T-helper 17 cell (primary cell): ENCODE measurements at places on chromosomes 2 and 18. TPM values are rescaled to one million over a fixed set of nuclear protein-coding genes. Genes with fewer than 3 reads are reported as not detected.

PER2 gene
- total RNA-seq = 40.7 TPM

GRCh38 chr2:40450796-40451430, 977 bp downstream of the SLC8A1 start:
- peak overlapping the region; percentile 72 for H3K4me3 ChIP-seq
- peaks cover 10% of the 10 kb centered on the region for H3K4me1 ChIP-seq
- H3K36me3 ChIP-seq = no peaks in the 10 kb centered on the region
- peaks cover 39% of the 10 kb centered on the region for H3K27me3 ChIP-seq

GRCh38 chr2:191222507-191222906, 22.7 kb upstream of the MYO1B start:
- no peaks in the 10 kb centered on the region for H3K27me3 ChIP-seq
- no peak overlapping the region for H3K27ac ChIP-seq
- DNase-seq = no peak
- no peaks in the 10 kb centered on the region for H3K4me1 ChIP-seq
- no peaks in the 10 kb centered on the region for H3K36me3 ChIP-seq

MSTN gene
- total RNA-seq = 0.10 TPM

GRCh38 chr2:199462956-199463692, 5.4 kb upstream of the SATB2 start:
- peaks cover 58% of the 10 kb centered on the region for H3K27me3 ChIP-seq
- H3K4me1 ChIP-seq = peaks cover 13% of the 10 kb centered on the region
- no peak for DNase-seq

GRCh38 chr18:10184776-10185175, 269.7 kb upstream of the APCDD1 start:
- no peaks in the 10 kb centered on the region for H3K36me3 ChIP-seq
- H3K4me1 ChIP-seq = no peaks in the 10 kb centered on the region
- peaks cover 16% of the 10 kb centered on the region for H3K27me3 ChIP-seq
- H3K4me3 ChIP-seq = no peak overlapping the region

COX5B gene
- total RNA-seq = 122 TPM

DNA sequence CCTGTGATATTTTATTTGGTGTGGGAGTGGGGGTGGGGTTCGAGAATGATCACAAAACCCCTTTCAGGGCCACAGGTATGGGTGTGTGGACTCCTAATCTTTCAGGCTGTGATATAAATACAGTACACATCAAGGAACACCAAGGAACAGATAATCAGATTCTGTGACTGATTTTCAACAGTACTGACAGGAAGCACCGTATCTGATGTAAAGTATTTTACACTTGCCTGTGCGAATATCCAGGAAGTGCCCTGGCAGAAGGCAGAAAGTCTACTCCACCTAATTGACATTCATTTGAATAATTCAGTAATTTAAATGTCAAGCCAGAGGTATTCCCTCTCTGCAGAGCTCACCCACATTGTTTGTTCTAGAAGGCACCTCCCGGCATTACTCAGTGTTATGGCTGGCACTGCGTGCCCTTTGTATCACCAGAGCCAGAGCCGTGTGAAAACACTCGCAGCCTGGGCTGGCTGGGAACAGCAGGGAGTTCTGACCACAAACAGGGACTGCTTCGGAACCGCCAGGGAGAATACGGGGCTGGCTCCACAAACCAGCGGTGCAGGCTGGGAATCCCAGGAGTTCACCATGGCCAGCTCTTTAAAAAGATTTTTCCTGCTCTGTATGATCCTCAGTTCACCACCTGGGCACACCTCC, 91.8 kb downstream of the ACVR1 start:
- no peak overlapping the region for H3K4me3 ChIP-seq
- peaks cover 12% of the 10 kb centered on the region for H3K36me3 ChIP-seq
- no peak for DNase-seq
- H3K27me3 ChIP-seq = no peaks in the 10 kb centered on the region

DNA sequence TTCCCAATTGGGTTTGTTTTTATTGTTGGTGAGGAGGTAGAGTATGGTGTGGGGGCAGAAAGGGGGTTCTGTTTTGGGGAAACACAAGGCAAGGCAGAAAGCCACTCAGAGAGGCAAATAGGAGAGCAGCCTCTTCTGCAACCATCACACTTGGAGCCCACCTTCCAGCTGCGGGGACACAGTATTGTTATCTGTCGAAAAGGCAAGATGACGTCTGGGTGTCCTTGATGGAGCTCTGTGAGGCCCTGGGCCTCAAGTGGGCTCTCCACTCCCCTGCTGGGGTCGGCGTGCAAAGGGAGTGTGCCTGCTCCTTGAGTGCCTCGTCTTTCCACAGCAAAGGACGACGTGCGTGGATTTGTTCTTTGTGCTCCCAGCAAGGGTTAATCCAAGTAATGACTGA, 227.6 kb downstream of the ANAPC1 start:
- H3K36me3 ChIP-seq = peaks cover 3% of the 10 kb centered on the region
- DNase-seq = no peak
- H3K4me1 ChIP-seq = no peaks in the 10 kb centered on the region
- no peaks in the 10 kb centered on the region for H3K27me3 ChIP-seq
- H3K4me3 ChIP-seq = no peak overlapping the region

- no peaks in the 10 kb centered on the region for H3K27me3 ChIP-seq
- peaks cover 16% of the 10 kb centered on the region for H3K36me3 ChIP-seq
- peak overlapping the region; percentile 80 for H3K4me3 ChIP-seq
- no peak for DNase-seq
Observed at GRCh38 chr2:84874381-84875212, 6.3 kb downstream of the TRABD2A start.

DNA sequence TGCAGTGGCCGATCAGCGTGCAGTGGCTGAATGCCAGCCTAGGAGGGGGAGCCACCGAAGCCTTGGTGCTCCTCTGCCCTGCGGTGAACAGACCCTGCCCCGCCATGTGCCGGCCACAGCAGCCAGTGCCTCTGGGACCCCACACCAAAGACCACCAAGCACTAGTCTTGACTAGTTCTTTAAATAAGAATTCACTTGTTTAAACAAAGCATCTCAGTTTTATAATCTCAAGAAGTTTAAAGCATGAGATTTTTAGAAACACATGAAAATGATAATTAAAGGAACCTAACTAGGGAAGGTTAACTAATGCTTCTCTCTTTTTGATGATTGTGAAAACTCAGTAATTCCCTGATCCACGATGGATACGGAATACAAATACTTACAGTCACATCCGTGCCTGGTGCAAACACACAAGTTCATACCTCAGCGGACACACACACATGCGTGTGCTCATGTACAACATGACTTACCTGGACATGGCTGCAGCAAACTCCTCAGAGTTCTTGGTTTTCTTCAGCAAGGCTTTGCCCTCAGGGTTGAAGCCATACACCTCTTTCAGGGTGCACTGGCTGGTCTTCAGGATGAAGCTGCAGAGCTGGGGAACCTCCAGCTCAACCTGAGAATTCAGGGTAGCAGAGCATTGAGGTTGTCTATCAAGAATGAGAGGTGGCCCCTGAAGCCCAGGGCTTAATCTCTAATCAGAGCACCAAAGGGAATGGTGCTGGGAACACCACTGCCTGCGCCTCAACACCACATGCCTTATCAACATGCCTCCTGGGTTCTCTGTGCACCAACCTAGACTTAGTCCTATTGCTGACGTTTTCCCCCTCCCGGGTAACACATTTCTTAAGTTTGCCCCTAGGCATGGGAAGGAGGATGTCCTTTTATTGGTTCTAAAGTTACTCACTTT, 3.1 kb downstream of the APOB start:
- H3K27me3 ChIP-seq = peaks cover 52% of the 10 kb centered on the region
- no peak for DNase-seq
- no peak overlapping the region for H3K27ac ChIP-seq
- H3K36me3 ChIP-seq = no peaks in the 10 kb centered on the region
- peaks cover 7% of the 10 kb centered on the region for H3K4me1 ChIP-seq

CFAP65 gene
- total RNA-seq = not detected

DNA sequence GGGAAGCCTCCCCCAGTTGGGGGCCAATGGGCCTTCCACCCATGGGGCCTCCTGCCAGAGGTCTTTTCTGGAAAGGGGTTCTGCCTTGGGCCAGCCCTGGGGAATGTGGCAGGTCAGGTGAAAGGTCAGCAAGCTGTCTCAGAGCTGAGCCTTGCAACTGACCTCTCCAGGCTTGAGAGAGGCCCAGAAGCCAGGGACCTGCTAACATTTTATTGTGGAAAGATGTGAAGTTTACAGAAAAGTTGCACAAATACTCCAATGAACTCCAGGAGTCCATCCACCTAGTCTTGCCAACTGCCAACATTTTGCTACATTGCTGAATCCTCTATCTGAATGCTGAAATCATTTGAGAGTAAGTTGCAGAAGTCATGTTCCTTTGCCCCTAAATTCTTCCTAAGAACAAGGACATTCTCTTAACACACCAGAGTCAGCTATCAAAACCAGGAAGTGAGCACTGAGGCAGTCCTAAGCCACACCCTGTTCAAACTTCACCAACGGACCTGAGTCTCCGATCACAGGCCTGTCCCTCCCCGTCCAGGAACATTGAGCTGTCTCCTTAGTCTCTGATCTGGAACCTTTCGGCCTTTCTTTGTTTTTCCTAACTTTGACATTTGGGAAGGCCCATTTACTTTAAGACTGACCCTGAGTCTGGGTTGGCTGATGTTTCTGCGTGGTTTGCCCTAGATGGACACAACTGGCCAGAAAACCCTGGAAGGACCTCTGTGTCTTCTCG, 4.0 kb downstream of the SNORC start:
- no peaks in the 10 kb centered on the region for H3K36me3 ChIP-seq
- H3K27me3 ChIP-seq = peaks cover 20% of the 10 kb centered on the region
- no peak overlapping the region for H3K27ac ChIP-seq
- peaks cover 10% of the 10 kb centered on the region for H3K4me1 ChIP-seq
- DNase-seq = no peak

DNA sequence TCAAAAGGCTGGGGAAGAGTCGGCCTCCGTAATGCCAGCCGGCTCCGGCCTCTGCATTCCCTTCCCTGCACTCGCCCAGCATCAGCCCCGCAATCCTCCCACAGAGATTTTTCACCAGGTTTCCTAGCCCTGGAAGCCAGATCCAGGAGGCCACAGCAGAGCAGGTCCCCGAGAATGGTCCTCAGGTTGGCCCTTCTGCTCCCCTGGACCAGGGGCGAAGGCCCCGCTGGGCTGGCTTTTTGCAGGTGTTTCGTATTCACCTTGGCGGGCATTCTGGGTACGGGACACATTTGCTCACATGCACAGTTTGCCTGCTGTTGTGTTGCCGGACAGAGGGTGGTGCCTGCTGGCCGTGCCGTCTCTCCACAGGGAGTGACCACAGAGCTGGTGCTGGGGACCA, 309.5 kb downstream of the NDUFA10 start:
- no peaks in the 10 kb centered on the region for H3K36me3 ChIP-seq
- no peak overlapping the region for H3K4me3 ChIP-seq
- H3K4me1 ChIP-seq = no peaks in the 10 kb centered on the region
- no peak overlapping the region for H3K27ac ChIP-seq

ANKRD53 gene
- 0.80 TPM for total RNA-seq

GRCh38 chr2:203535784-203536585, 884 bp upstream of the RAPH1 start:
- H3K27me3 ChIP-seq = peaks cover 19% of the 10 kb centered on the region
- no peak for DNase-seq
- H3K4me1 ChIP-seq = peaks cover 17% of the 10 kb centered on the region
- no peaks in the 10 kb centered on the region for H3K36me3 ChIP-seq
- peak overlapping the region; percentile 54 for H3K27ac ChIP-seq

DNA sequence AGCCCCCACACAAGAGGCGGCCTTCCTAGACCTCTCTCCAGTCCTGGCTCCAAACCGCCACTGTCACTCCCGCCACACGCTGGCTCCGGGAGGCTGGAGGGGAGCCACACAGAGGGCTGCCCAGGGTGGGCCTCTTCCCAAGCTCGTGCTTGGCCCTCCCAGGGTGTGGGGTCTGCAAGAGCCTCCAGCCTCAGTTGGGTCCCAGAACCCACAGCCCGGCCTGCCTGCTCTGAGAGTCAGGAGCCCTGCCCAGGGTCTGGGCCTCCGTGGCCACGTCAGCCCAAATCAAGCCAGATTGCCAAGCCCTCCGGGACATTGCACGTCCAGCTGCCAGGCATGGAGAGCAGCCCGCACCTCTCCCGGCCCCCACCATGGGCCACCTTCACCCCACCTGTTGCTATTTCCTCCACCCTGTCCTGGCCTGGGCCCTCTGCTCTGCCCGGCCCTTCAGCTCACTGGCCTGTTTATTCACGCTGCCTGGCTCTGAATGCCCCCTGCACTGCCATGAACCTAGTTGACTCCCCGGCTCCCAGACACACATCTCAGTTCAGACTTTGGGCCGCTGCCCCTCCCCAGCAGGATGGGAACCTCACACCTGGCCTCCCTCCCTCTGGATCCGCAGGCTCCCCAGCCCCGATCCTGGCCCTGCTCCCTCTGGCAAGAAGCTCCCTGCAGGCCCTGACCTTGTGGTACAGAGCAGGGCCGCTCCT, 61.0 kb downstream of the BIN1 start:
- no peak overlapping the region for H3K4me3 ChIP-seq
- peak overlapping the region; percentile 3 for H3K27ac ChIP-seq
- H3K4me1 ChIP-seq = peaks cover 2% of the 10 kb centered on the region
- no peaks in the 10 kb centered on the region for H3K36me3 ChIP-seq
- no peak for DNase-seq

DNA sequence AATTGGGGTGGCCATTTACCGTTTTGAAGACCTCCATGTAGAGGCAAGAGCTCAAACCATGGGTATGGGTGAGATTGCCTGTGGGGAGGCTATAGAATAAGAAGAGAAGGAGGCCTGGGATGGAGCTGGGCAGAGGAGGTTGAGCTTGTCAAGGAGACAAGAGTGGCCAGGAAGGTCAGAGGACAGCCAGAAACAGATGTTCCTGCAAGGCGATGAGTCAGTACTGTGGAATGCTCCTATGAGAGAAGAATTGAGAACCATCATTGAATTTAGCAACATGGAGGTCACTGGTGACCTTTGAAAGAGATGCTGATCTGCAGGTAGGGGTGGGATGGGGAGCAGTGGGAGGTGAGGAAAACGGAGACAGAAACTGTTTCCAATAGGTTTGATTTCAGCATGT, 3.5 kb downstream of the ACSL3 start:
- H3K27ac ChIP-seq = no peak overlapping the region
- H3K27me3 ChIP-seq = no peaks in the 10 kb centered on the region
- H3K36me3 ChIP-seq = no peaks in the 10 kb centered on the region
- no peak for DNase-seq

TYMS gene
- 0.60 TPM for total RNA-seq

SGO2 gene
- 1.5 TPM for total RNA-seq

GRCh38 chr2:217662984-217663602, 339.7 kb downstream of the TNS1 start:
- H3K4me3 ChIP-seq = no peak overlapping the region
- no peak overlapping the region for H3K27ac ChIP-seq
- peaks cover 4% of the 10 kb centered on the region for H3K36me3 ChIP-seq
- H3K27me3 ChIP-seq = no peaks in the 10 kb centered on the region
- no peak for DNase-seq
- H3K4me1 ChIP-seq = no peaks in the 10 kb centered on the region

FN1 gene
- 0.26 TPM for total RNA-seq

CAPN13 gene
- not detected for total RNA-seq

DNA sequence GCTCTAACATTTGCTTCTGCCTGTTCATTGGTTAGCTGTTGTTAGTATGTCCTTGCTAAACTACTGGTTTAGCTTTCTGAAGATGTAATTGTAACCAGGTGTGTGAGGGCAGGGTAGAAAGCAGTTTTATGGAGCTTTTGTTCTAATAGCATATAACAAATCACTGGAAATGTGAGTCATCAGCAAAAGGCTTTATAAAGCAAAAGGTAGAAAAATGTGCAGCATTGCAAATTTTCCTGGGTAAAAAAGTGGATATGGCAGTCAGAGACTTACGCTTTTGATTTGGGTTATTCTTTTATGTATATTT, 85.3 kb downstream of the ZNF407 start:
- H3K27me3 ChIP-seq = no peaks in the 10 kb centered on the region
- H3K36me3 ChIP-seq = peaks cover 16% of the 10 kb centered on the region
- peaks cover 15% of the 10 kb centered on the region for H3K4me1 ChIP-seq
- DNase-seq = no peak
- H3K27ac ChIP-seq = peak overlapping the region; percentile 29
